ENCODE measurements at places on chromosomes 16 and 17.

DNA sequence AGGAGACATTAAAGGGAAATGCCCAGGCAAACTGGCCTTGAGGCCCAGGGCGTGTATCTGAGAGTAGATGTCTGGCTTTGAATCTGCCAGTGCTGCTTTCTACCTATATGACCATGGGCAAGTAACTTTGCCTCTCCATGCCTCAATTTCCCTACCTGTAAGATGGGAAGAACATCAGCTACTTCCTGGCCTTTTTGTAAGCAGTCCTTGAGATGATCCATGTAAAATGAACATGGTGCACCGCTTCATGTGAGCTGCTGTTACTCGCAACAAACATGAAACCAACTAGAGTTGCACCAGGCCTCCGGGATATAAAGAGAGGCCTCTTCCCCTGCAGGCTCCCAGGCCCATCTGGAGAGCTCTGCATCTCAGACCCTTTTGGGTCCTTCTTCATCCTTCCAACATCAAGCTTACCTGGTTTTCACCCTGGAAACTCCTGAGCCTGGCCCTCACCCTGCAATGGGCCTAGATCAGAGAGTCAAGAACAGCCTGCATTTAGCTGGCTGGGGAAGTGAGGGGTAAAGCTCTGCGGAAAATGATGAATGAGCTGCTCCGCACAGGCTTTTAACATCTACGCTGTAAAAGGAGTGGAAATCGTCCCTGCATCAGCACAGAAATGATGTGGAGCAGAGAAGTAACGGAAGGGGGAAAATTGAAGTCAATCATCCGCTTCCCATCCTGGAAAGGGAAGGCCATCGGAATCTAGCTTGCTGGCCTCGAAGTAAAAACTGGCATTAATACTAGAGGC is 2.3 kb upstream of the MYH11 start:
- H3K4me1 ChIP-seq, result peaks cover 7% of the 10 kb centered on the region
- H3K27ac ChIP-seq, result no peak overlapping the region
- peaks cover 78% of the 10 kb centered on the region for H3K27me3 ChIP-seq

DNA sequence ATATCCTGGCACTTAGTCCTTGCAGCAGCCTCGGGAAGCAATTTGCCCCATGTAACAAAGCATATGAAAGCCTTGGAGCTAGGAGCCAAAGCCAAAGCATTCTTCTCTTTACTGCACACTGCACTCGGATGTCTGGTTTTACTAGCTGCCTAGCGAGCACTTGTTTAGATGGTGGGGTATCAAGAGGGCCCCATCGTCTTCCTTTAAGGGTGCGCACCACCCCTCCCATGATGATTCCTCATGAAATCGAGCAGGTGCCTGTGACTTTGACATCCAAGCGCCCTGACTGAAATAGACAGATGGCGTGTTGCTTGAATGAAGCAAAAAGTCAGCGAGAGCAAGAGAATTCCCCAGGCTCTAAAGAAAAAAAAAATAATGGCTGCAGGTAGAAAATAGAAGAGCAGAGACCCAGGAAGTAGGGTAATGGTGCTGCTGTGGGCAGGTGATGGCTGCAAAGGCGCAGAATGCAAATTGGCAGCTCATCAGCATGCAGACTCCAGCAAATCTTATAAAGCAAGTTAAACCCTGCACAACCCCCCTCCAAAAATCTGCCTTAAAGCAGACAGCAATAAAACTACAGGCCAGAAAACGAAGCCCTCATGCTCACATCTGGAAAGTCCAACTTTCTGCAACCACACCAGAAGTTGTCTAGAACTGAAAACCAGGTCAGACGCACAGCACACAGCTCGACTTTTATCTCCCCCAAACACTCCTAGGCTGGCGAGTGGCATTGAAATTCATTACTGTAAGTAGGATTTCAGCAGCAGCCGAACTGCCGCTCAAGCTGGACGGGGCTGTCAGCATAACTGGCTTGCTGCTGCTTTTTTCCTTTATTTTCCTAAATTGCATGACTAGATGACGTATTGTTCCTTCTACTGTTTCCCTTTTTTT is 384.3 kb downstream of the RBFOX1 start:
- H3K27me3 ChIP-seq, result peaks cover 8% of the 10 kb centered on the region
- peaks cover 16% of the 10 kb centered on the region for H3K4me1 ChIP-seq
- no peaks in the 10 kb centered on the region for H3K36me3 ChIP-seq
- no peak overlapping the region for H3K27ac ChIP-seq

DNA sequence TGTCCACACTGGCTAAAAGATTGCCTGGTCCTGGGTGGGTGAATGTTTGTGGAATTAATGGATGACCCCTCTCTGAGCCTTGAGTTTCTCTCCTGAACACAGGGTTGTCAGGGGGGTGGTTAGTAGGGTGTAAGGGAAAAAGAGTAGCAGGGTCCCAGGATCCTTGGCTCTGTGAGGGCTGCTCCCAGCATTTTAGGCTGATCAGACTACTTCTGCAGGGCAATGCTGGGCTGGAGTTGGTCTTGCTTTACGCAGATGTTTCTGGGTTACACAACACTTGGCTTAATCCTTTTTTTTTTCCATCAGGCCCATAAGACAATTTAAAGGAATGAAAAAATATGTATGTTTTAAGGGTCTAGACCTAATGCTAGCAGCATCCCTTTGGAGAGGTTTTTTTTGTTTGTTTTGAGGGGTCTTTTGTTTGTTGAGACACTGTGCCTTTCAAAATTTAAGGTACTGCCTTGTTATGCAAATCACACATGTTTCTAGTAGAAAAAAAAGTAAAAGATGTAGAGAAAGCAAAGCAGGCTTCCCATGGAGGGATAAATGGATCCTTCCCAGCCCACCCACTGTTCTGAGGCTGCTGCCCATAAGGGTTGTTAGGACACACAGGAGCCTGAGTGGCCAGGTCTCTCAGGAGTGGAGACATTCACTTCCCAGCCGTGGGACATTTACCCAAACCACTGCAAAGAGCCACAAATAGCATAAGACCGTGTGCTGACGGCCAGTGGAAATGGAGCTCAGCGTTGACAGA is 225.6 kb upstream of the HSBP1 start:
- H3K27me3 ChIP-seq, result no peaks in the 10 kb centered on the region
- H3K4me3 ChIP-seq, result no peak overlapping the region
- no peaks in the 10 kb centered on the region for H3K36me3 ChIP-seq
- peaks cover 29% of the 10 kb centered on the region for H3K4me1 ChIP-seq

GRCh38 chr16:72807245-72807644 is 240.7 kb downstream of the ZFHX3 start:
- no peaks in the 10 kb centered on the region for H3K27me3 ChIP-seq
- no peak overlapping the region for H3K4me3 ChIP-seq
- H3K4me1 ChIP-seq, result peaks cover 6% of the 10 kb centered on the region
- no peak for DNase-seq
- H3K27ac ChIP-seq, result no peak overlapping the region
- peaks cover 63% of the 10 kb centered on the region for H3K36me3 ChIP-seq

GRCh38 chr16:86458149-86458777 is 52.1 kb upstream of the FOXF1 start:
- no peak overlapping the region for H3K27ac ChIP-seq
- no peaks in the 10 kb centered on the region for H3K36me3 ChIP-seq
- no peak overlapping the region for H3K4me3 ChIP-seq
- DNase-seq, result no peak
- peaks cover 40% of the 10 kb centered on the region for H3K4me1 ChIP-seq

- H3K27ac ChIP-seq, result no peak overlapping the region
- H3K36me3 ChIP-seq, result no peaks in the 10 kb centered on the region
- H3K4me3 ChIP-seq, result no peak overlapping the region
- no peak for DNase-seq
- H3K4me1 ChIP-seq, result peaks cover 7% of the 10 kb centered on the region
- H3K27me3 ChIP-seq, result peaks cover 7% of the 10 kb centered on the region
Measured at GRCh38 chr17:5260542-5260941, 21.5 kb upstream of the RABEP1 start.

DNA sequence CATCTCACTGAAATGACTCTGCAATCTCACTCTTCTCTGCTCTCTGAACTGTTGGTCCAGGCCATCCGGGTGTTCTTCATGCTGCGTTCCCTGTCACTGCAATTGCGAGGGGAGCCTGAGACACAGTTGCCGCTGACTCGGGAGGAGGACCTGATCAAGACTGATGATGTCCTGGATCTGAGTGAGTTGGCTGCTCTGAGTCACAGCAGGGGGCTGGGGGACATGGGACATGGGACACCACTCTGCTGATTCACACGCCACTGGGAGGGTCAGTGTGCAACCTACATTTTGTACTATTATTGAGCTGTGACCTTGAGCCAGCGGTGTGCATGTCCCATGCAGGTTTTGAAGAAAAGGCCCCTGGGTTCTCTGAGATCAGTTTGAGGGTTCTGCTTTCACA is 116.5 kb downstream of the CLEC16A start:
- peaks cover 58% of the 10 kb centered on the region for H3K4me1 ChIP-seq
- H3K27me3 ChIP-seq, result peaks cover 9% of the 10 kb centered on the region
- no peak overlapping the region for H3K27ac ChIP-seq
- H3K4me3 ChIP-seq, result no peak overlapping the region
- no peak for DNase-seq
- H3K36me3 ChIP-seq, result peaks cover 8% of the 10 kb centered on the region

DNA sequence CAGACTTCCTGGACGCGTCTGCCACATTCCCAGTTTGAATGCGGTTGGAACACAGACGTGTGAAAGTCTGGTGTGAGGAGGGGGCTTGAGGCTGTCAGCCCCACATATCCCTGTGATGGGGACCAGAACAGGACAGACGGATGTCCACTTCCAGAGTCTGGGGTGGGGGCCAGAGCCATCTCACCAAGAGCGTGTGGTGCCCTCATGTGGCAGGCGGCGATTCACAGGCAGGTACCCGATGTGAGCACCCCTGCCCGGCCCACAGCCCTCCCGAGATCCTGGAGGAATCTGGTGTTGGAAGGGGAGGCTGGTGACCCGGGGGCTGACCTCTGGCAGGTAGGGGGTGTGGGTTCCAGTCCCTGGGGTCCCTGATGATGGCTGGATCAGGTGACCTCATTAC is 51.5 kb downstream of the ENGASE start:
- no peak for DNase-seq
- peaks cover 7% of the 10 kb centered on the region for H3K4me1 ChIP-seq
- no peak overlapping the region for H3K27ac ChIP-seq

DNA sequence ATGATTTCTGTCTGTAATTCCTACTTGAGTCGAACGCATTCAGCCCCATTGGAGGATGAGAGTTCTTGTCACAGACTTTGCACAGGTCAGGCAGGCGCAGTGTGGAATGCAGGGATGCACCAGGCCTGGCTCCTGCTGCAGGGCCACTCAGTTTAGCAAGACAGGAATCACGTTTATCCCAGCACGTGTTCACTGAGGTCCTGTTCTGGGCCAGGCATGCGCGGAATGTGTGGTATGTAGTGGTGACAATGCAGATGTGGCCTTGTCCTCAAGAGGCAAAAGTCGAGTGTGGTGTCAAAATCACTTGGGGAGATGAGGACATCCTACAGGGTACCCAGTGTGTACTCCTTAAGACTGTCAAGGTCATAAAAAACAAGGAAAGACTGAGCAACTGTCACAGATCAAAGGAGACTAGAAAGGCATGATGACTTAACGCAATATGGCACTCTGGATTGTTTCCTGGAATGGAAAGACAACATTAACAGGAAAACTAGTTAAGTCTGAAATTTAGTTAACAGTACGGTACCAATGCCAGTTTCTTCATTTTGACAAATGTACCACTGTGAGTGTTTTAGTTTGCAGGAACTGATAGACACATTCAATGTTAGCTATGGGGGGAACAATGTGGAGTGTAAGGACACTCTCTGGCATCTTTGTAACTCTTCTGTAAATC is 121.5 kb upstream of the ADAMTS18 start:
- no peak overlapping the region for H3K4me3 ChIP-seq
- H3K4me1 ChIP-seq, result peaks cover 26% of the 10 kb centered on the region
- DNase-seq, result peak; percentile 26
- H3K36me3 ChIP-seq, result no peaks in the 10 kb centered on the region
- peak overlapping the region; percentile 62 for H3K27ac ChIP-seq
- peaks cover 8% of the 10 kb centered on the region for H3K27me3 ChIP-seq

- DNase-seq, result peak; percentile 69
- no peaks in the 10 kb centered on the region for H3K36me3 ChIP-seq
- no peak within 1 kb of the TSS for H3K27ac ChIP-seq
- H3K4me1 ChIP-seq, result peaks cover 17% of the 10 kb centered on the region
Measured at GRCh38 chr17:33292981-33293867, at the start of gene ASIC2. Gene ASIC2 (minus strand): TSS chr17:33293295.

DNA sequence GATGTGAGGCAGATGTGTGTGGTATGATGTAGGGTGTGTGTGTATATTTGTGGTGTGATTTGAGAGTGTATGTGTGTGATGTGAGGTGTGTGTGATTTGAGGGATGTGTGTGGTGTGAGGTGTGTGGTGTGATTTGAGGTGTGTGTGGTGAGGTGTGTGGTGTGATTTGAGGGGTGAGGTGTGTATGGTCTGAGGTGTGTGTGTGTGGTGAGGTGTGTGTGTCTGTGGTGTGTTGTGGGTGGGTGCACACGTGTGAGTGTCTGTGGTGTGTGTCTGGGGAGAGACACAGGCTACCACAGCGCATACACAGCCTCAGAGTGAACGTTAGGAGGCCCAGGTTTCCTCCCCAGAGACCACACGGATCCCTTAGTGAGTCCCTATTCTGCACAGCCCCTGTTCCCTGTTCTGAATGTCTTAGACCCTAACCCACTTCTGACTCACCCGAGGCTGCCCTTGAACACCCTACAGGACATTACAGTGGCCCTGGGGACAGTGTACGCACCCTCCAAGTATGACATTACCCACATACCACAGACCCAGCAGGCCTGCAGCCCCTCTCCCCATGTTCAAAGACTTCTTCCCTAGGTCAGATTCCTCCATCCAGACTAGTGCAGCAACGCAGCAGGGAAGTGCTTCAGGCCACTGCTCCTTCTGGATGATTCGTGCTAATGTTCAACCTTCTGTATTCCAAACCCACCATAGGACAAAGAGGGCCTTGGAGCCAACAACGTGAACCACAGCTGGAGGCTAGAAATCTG is 3.5 kb upstream of the RAB37 start:
- H3K27me3 ChIP-seq, result peaks cover 20% of the 10 kb centered on the region
- H3K27ac ChIP-seq, result no peak overlapping the region
- no peak for DNase-seq
- H3K36me3 ChIP-seq, result no peaks in the 10 kb centered on the region
- no peak overlapping the region for H3K4me3 ChIP-seq

DNA sequence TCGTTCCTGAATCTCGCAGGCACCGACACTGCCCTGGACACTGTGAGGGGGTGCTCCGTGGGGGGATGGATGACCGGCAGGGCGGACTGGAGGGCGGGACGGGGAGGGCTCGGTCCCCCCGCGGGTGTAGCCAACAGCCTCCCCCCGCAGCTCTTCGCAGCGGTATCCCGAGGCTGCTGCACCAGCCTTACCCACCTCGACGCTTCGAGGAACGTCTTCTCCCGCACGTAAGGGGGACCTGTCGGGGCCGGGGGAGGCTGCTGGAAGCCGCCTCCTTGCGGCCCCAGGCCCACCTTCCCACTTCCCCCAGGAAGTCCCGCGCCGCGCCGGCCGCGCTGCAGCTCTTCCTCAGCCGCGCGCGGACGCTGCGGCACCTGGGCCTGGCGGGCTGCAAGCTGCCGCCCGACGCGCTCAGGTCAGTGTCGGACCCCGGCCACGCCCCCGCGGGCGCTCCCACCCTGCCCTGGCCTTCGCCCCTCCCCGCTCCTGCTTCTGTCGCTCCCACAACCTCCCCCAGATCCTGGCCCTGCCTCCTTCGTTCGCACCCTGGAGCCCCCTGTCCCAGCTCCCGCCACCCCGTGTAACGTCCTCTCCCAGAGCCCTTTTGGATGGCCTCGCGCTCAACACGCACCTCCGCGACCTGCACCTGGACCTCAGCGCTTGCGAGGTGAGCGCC is 3.3 kb downstream of the CARMIL2 start:
- peaks cover 72% of the 10 kb centered on the region for H3K27me3 ChIP-seq
- no peaks in the 10 kb centered on the region for H3K36me3 ChIP-seq
- DNase-seq, result no peak
- no peak overlapping the region for H3K27ac ChIP-seq
- H3K4me1 ChIP-seq, result peaks cover 6% of the 10 kb centered on the region
- H3K4me3 ChIP-seq, result no peak overlapping the region

- H3K4me1 ChIP-seq, result peaks cover 49% of the 10 kb centered on the region
- H3K27me3 ChIP-seq, result no peaks in the 10 kb centered on the region
- H3K27ac ChIP-seq, result no peak overlapping the region
- H3K36me3 ChIP-seq, result no peaks in the 10 kb centered on the region
Measured at GRCh38 chr17:61126473-61127249, 273.0 kb upstream of the TBX2 start.

Measured in nephron progenitor cell (in vitro differentiated cells).